Left ventricle myocardium inferior (tissue), 1 donor: ENCODE measurements at places on chromosomes 4 and X.

DNA sequence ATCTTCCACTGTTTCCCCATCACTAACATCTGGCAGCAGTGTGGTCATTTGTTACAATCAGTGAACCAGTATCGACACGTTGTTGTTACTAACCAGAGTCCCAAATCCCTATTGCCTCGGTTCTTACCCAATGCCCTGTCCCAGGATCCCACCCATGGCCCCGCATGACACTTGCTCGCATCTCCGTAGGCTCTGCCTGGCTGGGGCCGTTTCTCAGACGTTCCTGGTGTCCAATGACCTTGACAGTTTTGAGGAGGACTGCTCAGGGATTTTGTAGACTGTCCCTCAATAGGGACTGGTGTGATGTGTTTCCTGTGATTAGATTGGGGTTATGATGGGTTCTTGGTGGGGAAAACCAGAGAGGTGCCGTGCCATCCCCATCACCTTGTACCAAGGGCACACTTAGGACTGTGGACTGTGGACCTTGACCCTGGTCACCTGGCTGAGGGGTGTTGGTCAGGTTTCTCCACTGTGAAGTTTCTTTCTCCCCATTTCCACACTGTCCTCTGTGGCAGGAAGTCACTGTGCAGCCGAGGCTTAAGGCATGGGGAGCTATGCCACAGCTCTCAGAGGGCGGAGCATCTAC is 108.4 kb downstream of the ADRA2C start:
- DNase-seq = peak; percentile 4

DNA sequence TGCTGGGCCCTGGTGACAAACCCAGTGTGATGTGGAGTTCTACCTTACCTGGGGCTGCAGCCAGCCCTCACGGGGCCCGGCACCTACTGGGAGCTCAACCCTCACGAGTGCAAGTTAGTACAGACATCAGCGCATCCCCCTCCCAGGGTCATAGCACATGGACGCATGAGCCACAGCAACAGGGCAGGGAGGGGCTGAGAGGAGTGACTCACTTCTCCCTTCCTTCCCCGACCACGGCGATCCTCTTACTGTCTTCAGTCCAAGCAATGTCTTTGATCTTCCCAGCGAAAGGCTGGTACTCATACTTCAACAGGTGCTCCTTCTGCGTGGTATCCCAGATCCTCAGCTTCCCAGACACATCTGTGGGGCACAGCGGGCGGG is 17.8 kb downstream of the WDR1 start:
- DNase-seq = no peak

DNA sequence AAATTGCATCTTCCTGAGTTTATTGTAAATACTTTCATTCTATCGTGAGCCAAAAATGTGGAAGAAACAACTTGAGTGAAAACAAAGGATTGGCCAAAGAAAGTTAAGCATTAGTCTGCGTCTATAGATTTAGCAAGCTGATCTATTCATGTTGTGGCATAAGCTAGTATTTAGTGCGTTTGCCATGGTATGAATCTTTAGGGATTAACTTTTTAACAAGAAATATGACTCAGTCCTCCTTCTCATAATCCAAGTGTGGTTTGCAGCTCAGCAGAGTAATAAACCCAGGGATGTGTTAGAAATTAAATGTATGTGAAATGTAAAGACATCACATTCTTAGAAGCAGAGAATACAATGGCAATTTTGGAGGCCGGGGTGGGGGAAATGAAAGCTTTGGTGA is 1110.9 kb downstream of the NLGN4X start:
- DNase-seq = no peak

- no peak for DNase-seq
Measured at GRCh38 chr4:61782133-61782532, 582.0 kb downstream of the ADGRL3 start.

DNA sequence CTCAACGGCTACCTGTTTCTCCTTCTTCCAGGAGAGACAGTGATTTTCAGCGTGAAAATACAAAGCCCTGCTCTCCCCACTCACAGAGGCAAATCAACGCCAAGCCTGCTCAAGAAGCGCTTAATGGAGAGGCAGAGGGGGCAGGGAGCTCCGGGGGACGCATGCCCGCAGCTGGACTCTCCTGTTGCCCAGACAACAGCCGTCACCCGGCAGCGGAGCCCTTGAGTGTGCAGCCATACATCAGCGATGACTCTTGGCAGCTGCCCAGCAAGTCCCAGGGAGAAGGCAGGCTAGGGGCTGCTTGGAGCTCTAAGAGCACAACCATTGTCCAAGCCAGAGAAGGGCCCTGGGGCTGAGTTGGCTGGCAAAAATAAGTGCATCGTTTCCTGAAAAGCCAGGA is 71.0 kb upstream of the AFAP1 start:
- no peak for DNase-seq

DNA sequence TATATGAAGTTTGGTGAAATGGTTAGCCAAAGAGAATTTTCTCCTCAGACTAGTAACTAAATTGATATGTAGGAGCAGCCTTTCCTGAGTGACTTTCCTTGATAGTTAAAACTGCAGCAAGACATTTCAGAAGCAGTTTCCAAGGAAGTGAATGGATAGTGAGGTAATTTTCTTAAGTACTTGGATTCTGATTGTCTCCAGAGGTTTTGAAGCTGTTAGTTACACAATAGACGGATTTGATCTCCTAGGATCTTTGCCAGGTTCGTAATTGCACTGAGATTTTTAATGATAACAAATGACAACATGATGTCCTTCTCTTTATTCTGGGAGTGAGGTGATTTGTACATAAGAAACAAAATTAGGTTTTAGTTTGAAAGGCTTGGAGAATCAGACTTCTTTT is 29.2 kb downstream of the PRRG1 start:
- DNase-seq = no peak

- DNase-seq = no peak
Measured at GRCh38 chr4:118270492-118270891, 82.3 kb downstream of the PRSS12 start.

GRCh38 chr4:151983854-151984253 is 223.0 kb upstream of the GATB start:
- DNase-seq = no peak

DNA sequence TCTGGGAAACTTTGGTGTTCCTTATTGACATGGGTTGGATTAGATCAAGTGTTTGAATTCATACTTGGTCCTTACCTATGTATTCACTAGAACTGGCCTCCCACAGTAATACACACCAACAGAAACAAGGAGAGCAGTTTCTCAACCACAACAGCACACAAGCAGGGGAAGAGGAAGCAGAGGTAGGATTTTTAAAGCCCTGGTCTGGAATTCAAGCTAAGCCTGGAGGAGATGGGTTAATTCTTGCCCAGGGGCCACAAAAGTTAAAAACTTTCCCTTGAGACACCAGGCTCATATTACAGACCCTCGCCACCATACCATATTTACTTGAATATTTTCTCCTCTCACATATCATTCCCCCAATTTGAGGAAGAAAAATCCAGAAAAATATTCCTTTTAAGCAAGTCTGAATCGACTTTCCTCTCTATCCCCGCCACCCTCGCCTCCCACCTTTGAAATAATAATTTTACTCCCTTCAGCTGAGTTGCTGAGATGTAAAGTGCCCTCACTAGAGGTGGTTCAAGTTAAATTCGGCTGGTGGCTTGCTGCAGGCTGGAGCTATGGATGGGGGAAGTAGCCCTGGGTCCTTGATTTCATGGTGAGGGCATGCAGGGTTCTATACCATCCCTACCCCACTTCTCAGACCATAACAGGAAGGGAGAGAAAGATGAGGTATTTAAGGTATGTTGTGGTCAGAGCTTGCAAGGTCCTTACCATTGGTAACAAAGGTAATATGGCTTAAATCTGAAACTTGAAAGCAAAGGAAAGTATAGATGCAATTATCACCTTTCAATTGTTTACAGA is 440.2 kb downstream of the INPP4B start:
- DNase-seq = no peak

- DNase-seq = no peak
Measured at GRCh38 chr4:121796283-121796682, 4.8 kb upstream of the EXOSC9 start.

GRCh38 chr4:158397781-158398180 is 123.9 kb upstream of the RXFP1 start:
- DNase-seq = no peak

DNA sequence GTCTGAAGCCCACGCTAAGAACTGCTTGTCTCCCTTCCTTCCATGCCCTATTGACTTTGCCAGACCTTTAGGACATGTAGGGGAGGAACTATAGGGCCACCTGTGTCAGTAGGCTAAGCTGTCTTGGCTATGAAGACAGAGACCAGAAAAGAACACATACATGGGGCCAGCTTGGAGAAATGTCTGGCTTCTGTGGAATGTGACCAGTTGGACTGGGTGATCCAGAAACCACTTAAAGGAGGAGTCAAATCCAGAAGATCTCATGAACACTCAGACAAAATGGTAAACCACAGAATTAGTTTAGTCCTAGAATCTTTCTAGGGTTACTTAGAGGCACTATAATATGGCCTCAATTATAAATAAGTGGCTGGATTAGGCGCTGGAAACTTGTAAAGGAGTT is 42.0 kb downstream of the PHKA2 start:
- DNase-seq = no peak

- no peak for DNase-seq
Measured at GRCh38 chrX:37815366-37815765, 32.0 kb downstream of the DYNLT3 start.

GRCh38 chr4:133997436-133997835 is 204.2 kb downstream of the PABPC4L start:
- no peak for DNase-seq

GRCh38 chr4:76894537-76895255 is 3.2 kb downstream of the SOWAHB start:
- no peak for DNase-seq

DNA sequence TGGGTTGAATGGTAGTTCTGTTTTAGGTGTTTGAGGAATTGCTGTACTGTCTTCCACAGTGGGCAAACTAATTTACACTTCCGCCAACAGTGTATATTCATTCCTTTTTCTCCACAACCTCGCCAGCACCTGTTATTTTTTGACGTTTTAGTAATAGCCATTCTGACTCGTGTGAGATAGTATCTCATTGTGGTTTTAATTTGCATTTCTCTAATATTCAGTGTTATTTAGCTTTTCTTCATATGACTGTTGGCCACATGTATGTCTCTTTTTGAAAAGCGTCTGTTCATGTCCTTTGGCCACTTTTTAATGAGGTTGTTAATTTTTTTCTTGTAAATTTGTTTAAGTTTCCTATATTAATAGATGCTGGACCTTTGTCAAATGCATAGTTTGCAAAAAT is 26.9 kb upstream of the WDR17 start:
- DNase-seq = no peak

DNA sequence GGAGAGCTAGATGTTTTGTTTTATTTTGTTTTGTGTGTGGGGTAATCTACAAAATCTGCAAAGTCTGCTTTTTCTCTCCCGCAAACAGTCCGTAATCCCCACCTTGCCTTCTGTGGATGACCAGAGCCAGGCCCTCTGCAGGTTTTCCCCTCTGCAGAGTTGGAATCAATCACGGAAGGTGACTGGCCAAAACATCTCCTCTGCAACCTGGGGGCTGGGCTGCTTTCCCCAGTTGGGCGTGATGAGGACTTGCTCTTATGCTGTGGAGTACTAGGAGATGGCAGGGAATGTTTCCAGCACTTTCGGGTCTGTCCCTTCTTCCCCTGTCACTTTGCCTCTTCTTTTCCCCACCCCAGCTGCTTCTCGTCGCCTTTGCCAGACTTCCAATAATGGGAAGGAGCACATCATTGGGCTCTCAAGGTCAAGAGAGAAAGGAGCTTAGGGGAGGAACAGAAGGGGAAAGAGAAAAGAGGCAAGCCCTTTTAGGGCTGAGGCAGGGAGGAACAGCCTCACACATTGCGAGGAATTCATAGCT is 1.1 kb downstream of the TMEM35A start:
- no peak for DNase-seq

DNA sequence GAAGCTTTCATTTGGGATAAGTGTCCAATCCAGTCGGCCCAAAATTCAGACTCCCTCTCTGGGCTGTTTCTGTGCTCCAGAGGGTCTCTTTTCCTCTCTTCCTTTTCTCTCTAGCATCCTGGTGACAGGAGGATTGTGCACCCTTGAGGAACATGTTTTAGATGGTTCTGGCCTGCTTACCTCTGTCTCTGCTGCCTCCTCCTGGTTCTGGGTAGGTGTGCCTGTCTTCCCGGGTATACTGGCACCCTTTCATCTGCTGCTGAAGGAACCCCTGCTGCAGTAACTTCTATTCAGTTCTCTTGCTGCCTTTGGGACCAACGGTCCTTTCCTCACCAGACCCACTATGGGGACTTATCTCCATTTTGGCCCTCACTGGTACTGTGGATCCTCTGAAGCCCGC is 53.2 kb downstream of the HMGB2 start:
- DNase-seq = no peak
